ENCODE measurements at places on chromosomes 5 and 9.

DNA sequence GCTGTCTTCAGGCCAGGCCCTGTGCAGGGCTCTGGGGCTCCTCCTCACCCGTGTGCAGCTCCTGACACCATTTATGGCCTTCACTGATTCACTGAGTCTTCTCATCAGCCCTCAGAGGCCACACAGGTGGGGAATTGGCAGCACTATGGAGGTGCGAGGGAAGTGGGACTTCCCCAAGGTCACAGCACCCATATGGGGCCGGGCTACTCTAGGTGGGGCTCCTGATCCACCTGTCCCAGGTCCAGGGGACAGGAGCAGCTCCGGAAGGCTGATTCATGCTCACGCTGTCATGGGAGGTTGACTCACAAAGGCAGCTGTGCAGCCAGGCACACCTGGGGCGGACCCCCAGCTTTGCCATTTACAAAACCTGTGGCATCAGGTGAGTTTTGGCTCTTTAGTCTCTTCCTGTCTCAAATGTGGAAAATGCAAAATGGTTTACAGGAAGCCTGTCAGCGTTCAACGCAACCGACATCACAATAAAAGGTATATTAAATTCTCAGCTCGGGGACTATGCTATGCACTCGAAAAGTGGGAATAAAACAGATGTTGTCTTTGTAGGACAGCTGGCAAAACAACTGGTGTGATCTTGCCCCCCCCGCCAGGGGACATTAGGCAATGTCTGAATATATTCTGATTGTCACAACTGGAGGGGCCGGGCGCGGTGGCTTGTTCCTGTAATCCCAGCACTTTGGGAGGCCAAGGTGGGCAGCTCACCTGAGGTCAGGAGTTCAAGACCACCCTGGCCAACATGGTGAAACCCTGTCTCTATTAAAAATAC lies 15.0 kb downstream of the NAIF1 start:
- DNase-seq: no peak

DNA sequence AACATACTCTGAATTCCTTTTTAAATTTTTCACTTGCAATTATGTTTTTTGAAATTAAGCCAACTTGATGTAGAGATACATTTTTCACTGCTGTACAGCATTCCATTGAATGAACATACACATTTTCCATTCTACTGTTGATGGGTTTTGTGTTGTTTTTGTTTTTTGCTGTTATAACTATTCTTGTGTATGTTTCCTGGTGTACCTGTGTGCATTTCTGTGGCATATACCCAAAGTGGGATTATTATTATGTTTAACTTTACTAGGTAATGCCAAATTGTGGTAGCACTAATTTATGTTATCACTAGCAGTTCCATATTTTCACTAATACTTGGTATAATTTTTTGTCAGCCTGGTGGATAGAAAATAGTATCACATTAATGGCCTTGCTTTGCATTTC lies 2.7 kb downstream of the RFESD start:
- DNase-seq: no peak

DNA sequence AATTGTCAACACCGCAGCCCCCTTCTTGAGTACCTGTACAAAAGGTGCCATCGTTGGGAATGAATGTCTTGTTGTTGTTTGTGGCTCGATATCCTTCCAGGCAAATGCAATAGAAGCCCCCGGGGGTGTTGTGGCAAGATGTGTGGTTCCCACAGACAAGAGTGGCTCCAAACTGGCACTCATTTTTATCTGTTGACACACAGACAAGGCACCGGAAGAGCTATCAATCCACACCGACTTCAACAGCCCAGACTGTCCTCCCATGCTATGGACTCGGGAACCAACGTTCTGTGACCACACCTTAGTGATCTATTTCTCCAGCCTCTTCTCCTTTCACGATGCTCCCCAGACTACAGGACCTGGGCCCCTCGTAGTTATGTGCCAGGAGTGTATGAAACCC lies 25.9 kb downstream of the SUSD1 start:
- no peak for DNase-seq

DNA sequence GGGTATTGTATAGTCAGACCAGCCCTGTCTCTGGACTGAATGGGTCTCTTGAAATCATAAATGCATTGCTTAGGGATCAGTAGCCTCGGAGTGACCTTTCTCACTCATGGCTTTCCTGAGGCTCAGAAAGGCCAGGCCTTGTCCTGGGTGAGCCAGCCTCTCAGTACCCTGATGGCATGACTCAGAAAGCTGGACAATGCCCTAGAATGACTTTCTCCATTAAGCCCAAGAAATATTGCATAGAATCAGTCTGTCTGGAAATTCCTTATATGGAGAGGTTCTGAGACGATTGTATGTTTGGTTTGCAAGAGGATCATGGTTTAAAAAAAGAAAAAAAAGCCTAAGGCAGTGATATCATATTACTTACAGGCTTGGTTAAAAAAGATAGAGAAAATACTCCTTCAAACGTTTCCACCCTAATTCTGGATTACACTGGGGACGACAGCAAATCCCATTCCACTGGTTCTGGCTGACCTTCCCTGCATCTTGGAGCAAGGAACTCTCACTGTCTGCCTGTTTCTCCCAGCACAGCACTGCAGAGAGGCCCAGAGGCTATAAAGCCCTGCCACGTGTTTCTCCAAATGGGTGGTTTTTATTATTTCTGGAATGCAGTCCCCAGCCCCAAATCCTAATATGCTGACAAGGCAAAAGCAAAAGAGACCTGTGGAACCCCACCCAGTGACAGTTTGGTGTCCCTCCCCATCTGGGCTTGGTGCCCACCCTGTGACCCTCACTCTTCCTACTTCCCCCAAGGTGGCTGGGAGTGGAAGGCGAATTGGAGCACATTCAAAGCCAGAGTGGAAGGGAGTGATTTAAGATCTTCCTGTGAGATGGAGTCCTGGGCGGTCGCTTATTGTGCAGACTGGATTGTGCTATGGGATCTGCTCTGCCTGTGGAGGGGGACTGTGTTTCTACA lies 34.4 kb downstream of the MAP1B start:
- DNase-seq: peak; percentile 62

GRCh38 chr9:116383936-116384335 lies 230.3 kb downstream of the PAPPA start:
- no peak for DNase-seq

DNA sequence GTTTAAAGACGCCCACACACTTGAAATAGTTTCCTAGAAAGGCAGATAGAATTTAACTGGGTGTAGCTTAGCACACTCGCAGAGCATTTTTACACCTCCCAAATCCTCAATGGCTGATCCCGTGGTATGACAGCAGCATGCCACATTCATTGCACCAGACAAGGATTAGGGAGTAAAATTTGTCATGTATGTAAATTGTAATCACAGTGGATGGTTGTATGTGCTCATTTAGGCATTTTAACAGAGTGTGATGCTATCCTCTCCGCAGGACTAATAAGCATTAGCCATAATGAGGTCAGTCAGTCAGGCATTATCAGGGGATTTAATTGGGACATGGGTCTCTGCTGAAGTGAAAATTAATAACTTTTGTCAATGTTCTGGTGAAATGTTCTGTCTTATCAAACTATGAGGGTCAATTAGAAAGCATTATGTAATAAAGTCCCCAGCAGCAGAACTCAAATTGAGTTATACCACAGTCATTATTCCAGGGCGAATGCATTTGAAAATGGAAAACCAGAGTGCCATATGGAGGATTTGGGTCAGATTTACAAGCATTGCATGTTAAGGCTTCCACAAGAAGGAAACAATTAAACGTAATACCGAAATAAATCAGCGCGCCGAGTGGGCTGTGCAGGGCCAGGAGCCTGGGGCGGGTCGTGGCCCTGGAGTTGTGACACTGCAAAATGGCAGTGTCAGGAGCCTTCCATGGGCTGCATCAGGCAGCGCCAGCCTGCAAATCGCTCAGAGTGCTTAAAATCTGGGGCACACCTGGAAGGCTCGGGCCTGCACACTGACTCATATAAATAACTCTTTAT lies 602.2 kb downstream of the BNC2 start:
- DNase-seq: no peak

DNA sequence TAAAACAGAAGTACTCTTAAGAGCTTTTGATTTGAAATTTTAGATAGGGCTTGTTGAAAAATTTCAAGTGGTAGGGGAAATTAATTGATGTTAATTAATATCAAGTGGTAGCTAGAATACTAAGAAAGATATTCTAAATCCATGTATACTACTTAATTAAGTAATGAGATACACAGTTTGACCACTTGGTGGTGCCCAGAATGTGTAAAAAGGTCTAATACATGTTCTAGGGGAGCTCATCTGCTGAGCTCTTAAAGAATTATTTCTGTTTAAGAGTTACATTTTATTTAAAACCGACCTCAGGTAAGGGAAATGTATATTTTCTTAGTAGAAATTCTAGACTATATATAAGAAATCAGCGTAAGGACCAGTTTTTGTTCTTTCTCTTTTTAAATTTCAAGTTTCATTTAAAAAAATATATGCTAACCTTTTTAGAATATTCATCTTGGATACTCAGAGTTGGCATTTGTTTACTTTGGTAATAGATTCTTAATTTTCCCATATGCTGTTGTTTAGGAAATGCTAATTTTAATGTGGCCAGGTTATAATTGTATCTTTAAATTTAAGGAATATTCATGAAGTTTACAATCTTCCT lies 61.5 kb downstream of the LNPEP start:
- DNase-seq: no peak

DNA sequence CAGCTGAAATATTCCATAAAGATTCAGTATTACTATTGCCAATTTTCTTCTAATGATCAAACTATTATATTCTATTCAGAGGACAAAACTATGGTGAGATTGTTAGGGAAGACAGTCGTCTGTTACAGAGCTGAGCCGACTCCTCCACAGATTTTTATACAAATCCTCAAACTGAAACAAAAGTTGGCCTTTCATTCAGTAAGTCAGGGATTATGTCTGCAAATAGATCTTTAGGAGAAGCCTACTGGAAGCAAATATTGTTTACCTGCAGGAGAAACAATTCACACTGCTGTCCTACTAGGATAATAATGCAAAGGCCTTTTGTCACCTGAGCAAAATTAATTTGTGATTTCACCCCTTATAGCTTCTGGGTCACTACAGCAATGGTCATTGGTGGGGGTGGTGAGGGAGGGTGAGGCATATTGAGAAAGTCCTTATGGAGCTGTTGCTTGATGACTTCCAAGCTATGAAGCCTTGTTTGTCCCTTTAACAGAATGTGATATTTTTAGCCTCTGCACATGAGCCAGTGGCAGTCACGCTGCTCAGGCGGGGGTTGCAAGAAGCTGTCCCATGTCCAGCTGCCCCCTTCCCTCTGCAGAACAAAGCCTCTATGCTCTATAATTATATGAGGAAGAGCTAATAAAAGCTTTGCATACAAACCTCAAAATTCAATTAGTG lies 200.5 kb upstream of the KLF9 start:
- DNase-seq: no peak

DNA sequence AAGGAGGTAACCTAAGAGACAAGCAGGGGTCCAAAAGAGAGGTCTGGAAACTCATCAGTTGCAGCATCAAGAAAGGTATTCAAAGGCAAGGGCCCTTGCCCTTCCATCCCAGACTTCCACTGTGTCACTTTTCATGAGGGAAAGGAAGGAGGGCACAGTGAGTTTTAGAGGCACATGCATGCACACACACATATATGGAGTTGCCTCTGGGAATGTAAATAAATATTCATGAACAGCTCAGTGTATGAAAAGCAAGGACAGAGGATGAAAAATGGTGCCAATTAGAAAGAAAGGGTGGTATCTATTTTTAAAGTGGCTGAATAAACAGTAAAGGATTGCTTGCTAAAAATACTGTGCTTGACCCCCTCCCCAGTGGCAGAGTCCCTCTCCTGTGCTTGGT lies 105.3 kb upstream of the LRRTM2 start:
- no peak for DNase-seq

- no peak for DNase-seq
Observed at GRCh38 chr5:172680921-172681320, 39.9 kb downstream of the NEURL1B start.

DNA sequence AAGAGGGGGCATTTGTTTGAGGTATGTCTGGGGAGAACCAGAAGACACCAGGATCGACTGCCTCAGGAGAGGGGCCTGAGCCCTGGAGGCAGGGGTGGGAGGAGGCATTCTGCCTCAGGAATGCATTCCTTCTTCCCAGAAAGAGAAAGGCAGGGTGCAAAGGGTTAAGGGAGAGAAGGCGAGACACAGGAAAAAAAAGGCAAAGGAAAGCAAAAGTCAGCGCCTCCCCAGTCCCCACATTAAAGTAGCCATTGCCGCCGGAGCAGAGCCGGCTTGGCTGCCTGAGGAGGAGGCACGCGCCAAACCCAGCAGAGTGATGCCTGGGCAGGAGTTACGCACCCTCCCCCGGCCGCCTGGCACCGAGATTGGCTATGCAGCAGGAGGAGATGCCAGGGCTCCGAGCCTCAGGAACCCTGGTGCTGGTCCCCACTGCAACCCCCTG lies 123.8 kb upstream of the PHYKPL start:
- no peak for DNase-seq

GRCh38 chr9:98795970-98796363 lies 388 bp downstream of the ANKS6 start:
- DNase-seq: no peak

GRCh38 chr5:37437711-37438110 lies 58.6 kb downstream of the WDR70 start:
- DNase-seq: no peak

GRCh38 chr5:124131466-124131865 lies 615.0 kb downstream of the ZNF608 start:
- DNase-seq: no peak

DNA sequence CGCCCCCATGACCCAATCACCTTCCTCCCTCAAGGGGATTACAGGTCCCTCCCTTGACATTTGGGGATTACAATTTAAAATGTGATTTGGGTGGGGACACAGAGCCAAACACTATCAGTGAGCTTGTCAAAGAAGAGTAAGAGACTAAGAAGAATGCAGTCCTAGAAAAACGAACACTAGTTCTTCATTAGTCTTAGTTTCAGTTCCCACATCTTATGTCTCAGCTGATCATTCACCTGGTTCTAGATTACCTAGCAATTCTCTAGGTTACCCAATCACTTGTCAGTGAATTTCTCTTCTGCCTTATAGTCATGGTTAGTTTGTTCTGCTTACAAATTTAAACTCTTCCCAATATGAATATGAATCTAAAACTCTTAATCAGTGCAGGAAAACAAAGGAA lies 251.5 kb downstream of the COX7C start:
- no peak for DNase-seq

GRCh38 chr5:136000932-136001331 lies 27.9 kb upstream of the TGFBI start:
- DNase-seq: no peak

DNA sequence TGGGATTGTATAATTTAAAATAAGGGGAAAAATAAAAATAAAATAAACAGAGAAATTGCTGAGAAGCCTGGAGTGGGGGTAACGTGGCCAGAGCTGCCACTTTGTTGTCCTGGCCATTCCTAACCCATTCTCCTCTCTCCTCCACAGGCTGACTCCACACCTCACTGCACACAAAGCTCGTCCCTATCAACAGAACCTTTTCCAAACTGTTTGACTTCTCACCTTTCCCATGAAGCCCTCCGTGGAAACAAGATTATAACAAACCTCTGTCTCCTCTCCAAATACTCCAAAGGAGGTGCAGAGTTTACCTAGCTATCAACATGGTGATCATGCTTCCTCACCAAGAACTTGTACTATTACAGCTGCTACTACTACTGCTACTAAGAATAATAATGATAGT lies 151.1 kb downstream of the GLIS3 start:
- DNase-seq: no peak
